Endothelial cell of umbilical vein (primary cell): ENCODE measurements at places on chromosomes 6 and 20.

GRCh38 chr6:163351013-163351412, 63.5 kb upstream of the QKI start:
- no peak overlapping the region for H3K4me3 ChIP-seq
- no peaks in the 10 kb centered on the region for H3K27me3 ChIP-seq
- no peak for DNase-seq
- no peaks in the 10 kb centered on the region for H3K36me3 ChIP-seq
- no peak overlapping the region for H3K27ac ChIP-seq

DNA sequence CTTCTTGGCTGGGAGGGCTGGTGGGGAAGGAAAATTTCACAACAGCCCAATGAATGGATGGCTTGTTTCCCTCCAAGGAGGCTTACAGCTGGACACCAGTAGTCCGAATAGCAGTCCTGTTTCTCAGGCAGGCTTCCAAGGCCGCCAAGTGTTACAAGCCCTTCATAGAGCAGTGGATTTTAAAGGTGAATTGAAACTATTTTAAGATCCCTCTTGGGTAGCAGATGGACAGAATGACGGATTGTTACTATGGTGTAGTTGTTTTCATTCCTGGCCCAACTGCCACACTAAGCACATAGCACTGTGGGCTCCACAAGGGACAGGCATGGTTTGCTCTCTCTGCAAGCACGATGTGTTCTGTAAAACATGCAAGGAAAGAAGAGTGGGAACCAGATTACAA, 203.3 kb upstream of the TAB2 start:
- no peak for DNase-seq
- H3K4me1 ChIP-seq: no peaks in the 10 kb centered on the region
- H3K27ac ChIP-seq: no peak overlapping the region
- no peaks in the 10 kb centered on the region for H3K27me3 ChIP-seq

- no peaks in the 10 kb centered on the region for H3K27me3 ChIP-seq
- no peaks in the 10 kb centered on the region for H3K4me1 ChIP-seq
- no peak overlapping the region for H3K27ac ChIP-seq
- no peak for DNase-seq
These were observed 35.8 kb downstream of the BTBD9 start for GRCh38 chr6:38603966-38604365.

GRCh38 chr6:81204731-81205130, 547.8 kb downstream of the TENT5A start:
- no peak for DNase-seq
- no peaks in the 10 kb centered on the region for H3K27me3 ChIP-seq
- H3K27ac ChIP-seq: no peak overlapping the region
- no peak overlapping the region for H3K4me3 ChIP-seq
- no peaks in the 10 kb centered on the region for H3K36me3 ChIP-seq

GRCh38 chr20:58308680-58309527, 611 bp upstream of the RAB22A start:
- peak; percentile 57 for DNase-seq
- H3K4me3 ChIP-seq: peak overlapping the region; percentile 91
- peak overlapping the region; percentile 44 for H3K27ac ChIP-seq
- H3K4me1 ChIP-seq: peaks cover 10% of the 10 kb centered on the region

GRCh38 chr6:106315765-106316374, 9.7 kb downstream of the ATG5 start:
- H3K4me3 ChIP-seq: no peak overlapping the region
- H3K27ac ChIP-seq: no peak overlapping the region
- no peaks in the 10 kb centered on the region for H3K36me3 ChIP-seq
- peak; percentile 23 for DNase-seq

- no peak for DNase-seq
- H3K4me3 ChIP-seq: no peak overlapping the region
- H3K36me3 ChIP-seq: no peaks in the 10 kb centered on the region
- no peaks in the 10 kb centered on the region for H3K27me3 ChIP-seq
- H3K4me1 ChIP-seq: no peaks in the 10 kb centered on the region
These were observed 17.2 kb downstream of the SCUBE3 start for GRCh38 chr6:35230950-35231349.

DNA sequence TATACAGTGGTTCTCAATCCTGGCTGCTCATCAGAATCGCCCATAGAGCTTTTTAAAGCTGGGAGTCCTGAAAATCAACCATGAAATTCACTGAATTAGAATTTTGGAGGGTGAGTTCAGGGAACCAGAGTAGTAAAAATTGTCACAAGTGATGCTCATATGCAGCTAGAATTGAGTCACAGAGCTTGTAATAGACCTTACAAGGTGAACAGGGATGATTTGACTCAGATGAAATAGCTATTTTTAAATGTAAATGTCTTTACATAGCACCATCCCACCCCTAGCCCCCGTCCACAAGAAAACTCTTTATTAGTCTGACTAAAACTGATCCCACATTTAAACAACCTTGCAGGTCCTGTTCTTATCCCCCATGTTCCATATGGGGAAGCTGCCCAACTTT, 531.7 kb downstream of the LMBRD1 start:
- no peaks in the 10 kb centered on the region for H3K27me3 ChIP-seq
- H3K4me3 ChIP-seq: no peak overlapping the region
- no peaks in the 10 kb centered on the region for H3K4me1 ChIP-seq

DNA sequence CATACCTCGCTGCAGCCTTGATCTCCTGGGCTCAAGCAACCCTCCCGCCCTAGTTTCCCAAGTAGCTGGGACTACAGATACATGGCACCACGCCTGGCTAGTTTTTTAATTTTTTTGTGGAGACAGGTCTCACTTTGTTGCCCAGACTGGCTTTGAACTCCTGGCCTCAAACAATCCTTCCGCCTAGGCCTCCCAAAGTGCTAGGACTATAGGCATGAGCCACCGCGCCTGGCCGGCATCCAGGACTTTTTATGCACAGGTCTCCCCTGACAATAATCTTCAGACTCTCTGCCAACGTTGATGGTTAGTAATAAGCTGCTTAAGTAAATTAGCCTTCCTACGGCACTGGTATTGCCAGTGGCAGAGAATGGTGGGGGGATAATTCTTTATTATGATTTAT, 110.5 kb upstream of the MTHFD1L start:
- DNase-seq: no peak
- no peak overlapping the region for H3K27ac ChIP-seq
- no peaks in the 10 kb centered on the region for H3K36me3 ChIP-seq
- no peaks in the 10 kb centered on the region for H3K27me3 ChIP-seq
- no peak overlapping the region for H3K4me3 ChIP-seq

DNA sequence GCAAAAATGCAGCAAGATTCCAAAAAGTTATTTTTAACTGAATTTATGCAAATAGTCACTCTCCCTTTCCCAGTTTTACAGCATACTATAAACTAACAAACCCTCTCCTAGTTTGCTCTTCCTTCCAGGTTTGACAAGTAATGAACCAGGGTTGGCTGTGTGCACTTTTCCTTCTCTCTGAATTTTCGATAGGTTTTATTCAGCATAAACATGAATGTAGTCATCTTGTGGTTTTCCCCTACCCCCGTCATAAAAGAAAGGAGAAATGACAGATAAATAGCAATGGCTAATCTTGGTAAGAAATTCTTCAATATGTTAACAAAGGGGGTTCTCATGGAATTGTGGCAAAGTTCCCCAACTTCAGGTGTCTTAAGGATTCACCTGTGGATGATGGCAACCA, 26.3 kb downstream of the PRDM1 start:
- DNase-seq: no peak
- peaks cover 6% of the 10 kb centered on the region for H3K4me1 ChIP-seq
- no peaks in the 10 kb centered on the region for H3K36me3 ChIP-seq
- H3K4me3 ChIP-seq: no peak overlapping the region
- H3K27me3 ChIP-seq: no peaks in the 10 kb centered on the region

DNA sequence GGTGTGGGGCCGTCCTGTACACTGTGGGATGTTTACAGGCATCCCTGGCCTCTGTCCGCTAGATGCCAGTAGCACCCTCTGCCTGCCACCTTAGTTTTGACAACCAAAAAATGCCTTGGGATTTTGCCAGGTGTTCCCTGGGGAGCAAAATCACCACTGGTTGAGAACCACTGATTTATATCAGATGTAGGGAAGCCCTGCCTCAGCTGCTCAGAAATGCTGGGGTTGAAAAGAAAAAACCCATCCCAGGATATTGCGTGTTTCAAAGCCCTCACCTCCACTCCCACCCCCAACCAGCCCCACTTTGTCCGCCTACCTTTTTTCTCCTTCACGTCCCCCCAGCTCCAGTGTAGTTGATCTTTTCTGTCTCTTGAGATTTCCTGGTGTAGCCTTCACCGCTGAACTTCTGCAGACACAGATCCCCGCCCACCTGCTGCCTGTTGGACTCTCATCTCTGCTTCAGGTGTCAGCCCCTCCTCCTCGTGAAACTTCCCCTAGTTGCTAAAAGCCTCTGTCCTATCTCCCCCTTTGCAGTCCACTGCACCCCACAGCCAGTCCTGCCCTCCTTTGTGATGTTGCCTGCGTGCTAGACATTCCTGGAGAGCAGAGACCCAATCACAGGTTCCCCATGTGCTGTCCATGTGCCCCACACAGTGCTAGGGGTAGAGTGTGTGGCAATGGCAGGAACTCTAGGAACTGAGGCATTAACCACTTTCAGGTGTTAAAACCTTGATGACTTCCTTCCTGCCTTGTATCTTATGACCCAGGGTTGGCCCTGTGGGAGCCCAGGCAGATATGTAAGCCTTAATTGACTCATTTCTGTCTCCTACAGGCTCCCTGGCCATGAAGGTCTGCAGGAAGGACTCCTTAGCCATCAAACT, 98.9 kb downstream of the TBC1D7 start:
- DNase-seq: no peak
- H3K27me3 ChIP-seq: no peaks in the 10 kb centered on the region
- H3K36me3 ChIP-seq: no peaks in the 10 kb centered on the region
- no peak overlapping the region for H3K27ac ChIP-seq
- peaks cover 12% of the 10 kb centered on the region for H3K4me1 ChIP-seq

DNA sequence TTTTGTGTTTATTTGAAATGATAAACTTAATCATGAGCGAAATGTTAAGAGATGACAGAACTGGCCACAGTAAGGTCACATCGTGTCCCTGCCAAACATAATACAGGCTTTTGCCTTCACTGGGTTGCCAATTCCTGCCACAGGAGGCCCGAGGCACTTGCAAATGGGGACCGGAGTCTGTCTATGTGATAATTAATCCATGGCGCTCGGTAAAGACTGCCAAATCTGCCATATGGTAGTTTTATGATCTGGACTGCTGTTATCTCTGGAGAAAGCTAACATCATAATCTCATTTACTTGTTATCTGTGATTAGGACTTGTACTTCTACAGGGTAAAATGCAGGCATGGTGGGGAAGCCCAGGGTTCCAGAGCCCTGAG, 170.5 kb upstream of the TSHZ2 start:
- H3K36me3 ChIP-seq: no peaks in the 10 kb centered on the region
- no peaks in the 10 kb centered on the region for H3K27me3 ChIP-seq
- no peaks in the 10 kb centered on the region for H3K4me1 ChIP-seq
- H3K27ac ChIP-seq: no peak overlapping the region
- H3K4me3 ChIP-seq: no peak overlapping the region
- no peak for DNase-seq

- no peak overlapping the region for H3K27ac ChIP-seq
- H3K4me3 ChIP-seq: no peak overlapping the region
- DNase-seq: peak; percentile 37
- H3K4me1 ChIP-seq: no peaks in the 10 kb centered on the region
- H3K36me3 ChIP-seq: no peaks in the 10 kb centered on the region
These were observed 111.0 kb upstream of the TFAP2D start for GRCh38 chr6:50602292-50602691.

- H3K4me1 ChIP-seq: no peaks in the 10 kb centered on the region
- no peak overlapping the region for H3K27ac ChIP-seq
- H3K27me3 ChIP-seq: no peaks in the 10 kb centered on the region
- H3K4me3 ChIP-seq: no peak overlapping the region
- DNase-seq: no peak
- H3K36me3 ChIP-seq: peaks cover 2% of the 10 kb centered on the region
These were observed 30.1 kb downstream of the PCMT1 start for GRCh38 chr6:149779644-149779963.

- no peaks in the 10 kb centered on the region for H3K27me3 ChIP-seq
- no peak overlapping the region for H3K4me3 ChIP-seq
- no peak for DNase-seq
- H3K27ac ChIP-seq: no peak overlapping the region
- H3K36me3 ChIP-seq: no peaks in the 10 kb centered on the region
These were observed 373.5 kb downstream of the HTR1B start for GRCh38 chr6:77089776-77090175.

GRCh38 chr6:69280858-69281257, 516.0 kb downstream of the LMBRD1 start:
- H3K4me1 ChIP-seq: no peaks in the 10 kb centered on the region
- no peak overlapping the region for H3K27ac ChIP-seq
- no peak for DNase-seq
- H3K27me3 ChIP-seq: no peaks in the 10 kb centered on the region
- H3K36me3 ChIP-seq: no peaks in the 10 kb centered on the region
- H3K4me3 ChIP-seq: no peak overlapping the region

- H3K27me3 ChIP-seq: no peaks in the 10 kb centered on the region
- peaks cover 8% of the 10 kb centered on the region for H3K36me3 ChIP-seq
- peaks cover 16% of the 10 kb centered on the region for H3K4me1 ChIP-seq
- no peak for DNase-seq
- H3K4me3 ChIP-seq: no peak overlapping the region
- no peak overlapping the region for H3K27ac ChIP-seq
These were observed 19.0 kb upstream of the PRND start for GRCh38 chr20:4702562-4703280.

- no peaks in the 10 kb centered on the region for H3K4me1 ChIP-seq
- H3K27ac ChIP-seq: no peak overlapping the region
- DNase-seq: no peak
- H3K4me3 ChIP-seq: no peak overlapping the region
- no peaks in the 10 kb centered on the region for H3K36me3 ChIP-seq
These were observed 16.1 kb downstream of the MYLK4 start for GRCh38 chr6:2734488-2735166.

GRCh38 chr6:34676140-34676539, 20.4 kb downstream of the ILRUN start:
- no peak for DNase-seq
- H3K27me3 ChIP-seq: no peaks in the 10 kb centered on the region
- H3K36me3 ChIP-seq: no peaks in the 10 kb centered on the region
- H3K27ac ChIP-seq: no peak overlapping the region
- peaks cover 27% of the 10 kb centered on the region for H3K4me1 ChIP-seq
